ENCODE measurements at places on chromosomes 4 and X. TPM values are rescaled to one million over a fixed set of nuclear protein-coding genes. Genes with fewer than 3 reads are reported as not detected.

TKTL1 gene
- 14.0 TPM for total RNA-seq

TLL1 gene
- total RNA-seq, result 0.35 TPM

SMIM20 gene
- total RNA-seq, result 40.1 TPM

YY2 gene
- total RNA-seq, result 0.35 TPM

ATP2B3 gene
- total RNA-seq, result not detected

CYTL1 gene
- not detected for total RNA-seq

DNA sequence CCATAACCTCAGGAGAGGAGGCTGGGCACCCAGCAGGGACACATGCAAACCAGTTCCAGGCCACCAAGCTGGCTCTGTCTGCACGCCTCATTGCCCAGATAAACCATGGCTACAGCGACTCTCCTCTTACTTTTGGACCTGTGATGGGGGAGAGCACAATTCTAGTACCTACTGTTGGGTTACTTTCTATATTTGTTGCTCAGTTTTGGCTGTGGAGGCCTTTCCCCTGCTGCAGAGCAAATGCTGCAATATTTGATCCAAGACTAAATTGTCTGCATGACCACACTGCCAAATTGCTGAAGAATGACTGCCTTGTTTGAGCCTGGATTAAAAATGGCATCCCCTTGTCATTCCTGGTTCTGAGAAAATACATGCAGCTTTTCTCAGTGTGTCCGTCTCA, 253.5 kb downstream of the ARHGAP10 start:
- no peak for DNase-seq

DNA sequence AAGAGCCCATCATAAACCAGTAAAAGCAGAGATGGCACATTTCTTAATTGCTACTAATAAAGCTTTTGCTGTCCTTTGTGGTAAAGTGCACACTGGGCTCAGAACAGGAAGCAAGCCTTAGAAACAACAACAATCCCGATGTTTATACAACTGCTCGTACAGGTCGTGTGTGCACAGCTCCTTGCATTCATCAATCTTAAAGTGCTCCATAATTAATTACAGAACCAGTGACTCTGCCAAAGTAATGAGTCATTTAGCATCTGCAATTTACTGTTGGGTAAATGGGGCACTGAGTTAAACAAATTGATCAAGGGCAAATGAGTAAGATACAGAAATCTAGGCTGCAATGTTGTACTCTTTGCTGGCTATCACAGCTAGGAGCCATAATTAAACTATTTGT, 61.3 kb upstream of the TXK start:
- DNase-seq, result no peak

DNA sequence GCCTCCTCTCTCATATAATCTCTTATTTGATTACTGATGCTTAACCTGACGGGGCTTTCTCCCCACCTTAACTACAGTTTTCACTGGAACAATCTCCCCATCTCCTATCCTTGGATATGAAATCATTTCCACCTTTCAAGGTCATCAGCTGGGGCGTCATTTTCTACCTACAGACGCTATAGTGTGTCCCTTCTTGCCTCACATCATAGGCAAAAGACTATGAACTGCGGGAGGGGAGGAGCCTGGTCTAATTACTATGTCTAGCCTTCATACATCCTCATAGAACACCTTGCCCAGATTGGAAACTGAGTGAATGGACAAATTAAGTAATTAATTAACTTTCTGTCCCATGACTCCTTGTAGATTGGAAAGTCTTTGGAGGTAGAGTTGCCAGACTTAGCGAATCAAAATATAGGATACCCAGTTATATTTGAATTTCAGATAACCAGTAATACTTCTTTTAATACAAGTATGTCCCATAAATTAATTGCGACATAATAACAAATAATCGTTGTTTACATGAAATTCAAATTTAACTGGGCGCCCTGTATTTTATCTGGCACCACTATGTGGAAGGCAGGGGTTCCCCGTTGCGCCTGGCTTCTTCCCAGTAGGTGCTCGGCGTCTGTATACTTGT, 752 bp upstream of the ATP6AP2 start:
- no peak for DNase-seq

GRCh38 chr4:158018831-158019230, 154.0 kb downstream of the GASK1B start:
- no peak for DNase-seq

- DNase-seq, result no peak
These were observed 67.1 kb upstream of the HS3ST1 start for GRCh38 chr4:11495818-11496217.

DNA sequence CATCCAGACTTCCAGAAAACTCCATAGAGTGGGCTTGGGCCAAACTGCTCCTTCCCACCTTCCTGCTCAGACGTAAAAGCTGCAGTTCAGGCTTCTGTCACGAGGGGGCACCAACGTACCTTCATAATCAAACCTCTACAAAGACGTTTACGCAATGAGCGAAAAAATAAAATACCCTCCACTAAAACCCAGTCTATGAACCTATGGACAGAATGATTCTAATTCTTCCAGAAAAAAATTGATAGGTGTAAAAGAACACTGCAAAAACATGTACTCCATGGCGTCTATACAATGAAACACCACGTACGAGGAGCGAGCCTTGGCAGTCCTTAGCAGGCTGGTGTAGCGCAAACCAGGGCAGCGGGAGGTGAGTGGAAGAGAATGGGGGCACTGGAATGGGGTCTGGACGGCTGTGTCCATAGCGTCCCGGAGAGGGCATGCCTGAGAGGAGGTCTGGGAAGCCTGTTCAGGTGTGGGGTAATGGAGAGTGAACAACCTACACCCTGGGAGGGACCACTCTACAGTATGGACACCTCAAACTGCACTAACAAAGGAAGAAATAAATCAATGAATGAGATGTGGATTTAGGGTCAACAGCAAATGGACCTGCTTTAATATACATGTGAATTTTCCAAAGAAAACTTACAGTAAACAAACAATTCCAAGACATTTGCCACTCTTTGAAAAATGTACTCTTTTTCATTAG, 14.4 kb upstream of the RAB40A start:
- DNase-seq, result peak; percentile 80

- DNase-seq, result peak; percentile 48
These were observed at the start of gene SPARCL1 for GRCh38 chr4:87529187-87529586. Gene SPARCL1, minus strand, starts transcription at chr4:87529376. Its CDS starts 29,802 bp downstream, at chr4:87499574.

DNA sequence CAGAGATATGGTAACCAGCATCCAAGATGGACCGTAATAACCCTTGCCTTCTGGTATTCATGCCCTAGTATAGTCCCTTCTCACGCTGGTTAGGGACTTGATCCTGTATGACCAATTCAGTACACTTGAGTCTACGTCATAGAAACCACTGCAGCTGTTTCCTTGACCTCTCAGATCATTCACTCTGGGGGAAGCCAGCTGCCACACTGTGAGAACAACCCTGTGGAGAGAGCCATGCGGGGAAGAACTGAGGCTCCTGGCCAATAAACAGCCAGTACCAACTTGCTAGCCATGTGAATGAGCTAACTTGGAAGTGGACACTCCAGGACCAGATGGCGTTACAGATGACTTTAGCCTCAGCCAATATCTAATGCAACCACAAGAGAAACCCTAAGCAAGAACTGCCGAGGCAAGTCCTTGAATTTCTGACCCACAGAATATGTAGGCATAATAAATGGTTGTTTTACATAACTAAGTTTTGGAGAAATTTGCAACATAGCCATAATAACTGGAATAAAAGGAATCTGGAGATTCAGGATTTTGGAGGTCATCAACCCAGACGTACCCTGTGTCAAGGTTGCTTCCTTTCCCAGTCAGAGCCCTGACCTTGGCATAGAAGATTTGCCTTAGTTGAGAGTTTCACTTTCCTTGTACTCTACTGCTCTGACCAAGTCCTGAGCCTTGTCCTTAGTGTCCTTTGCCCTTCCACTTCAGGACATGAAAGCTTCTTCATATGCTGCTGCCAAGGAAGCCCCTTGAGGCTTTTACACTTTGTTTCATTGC, 87.3 kb upstream of the ZNF81 start:
- no peak for DNase-seq

DNA sequence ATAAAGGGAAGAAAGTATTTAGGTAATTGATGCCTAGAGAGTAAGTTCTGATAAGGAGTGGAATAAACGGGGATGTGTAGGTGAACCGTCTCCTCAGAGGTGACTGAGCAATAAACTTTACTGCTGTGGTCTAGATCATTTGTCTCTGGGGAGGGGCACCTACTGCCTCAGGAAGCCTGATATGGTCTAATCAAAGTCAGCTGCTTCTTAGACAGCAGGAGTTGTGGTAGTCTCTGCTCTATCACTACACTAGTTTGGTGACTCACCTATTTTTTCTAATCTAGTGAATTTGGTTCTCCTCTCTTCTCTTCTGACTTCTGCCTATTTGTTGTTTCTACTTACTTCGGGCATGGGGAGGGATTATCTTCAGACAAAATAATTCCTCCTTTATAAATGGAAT, 95.1 kb upstream of the STIM2 start:
- DNase-seq, result no peak

- no peak for DNase-seq
These were observed 138.8 kb downstream of the PDLIM5 start for GRCh38 chr4:94590493-94590892.

- DNase-seq, result no peak
These were observed 8.7 kb downstream of the HNRNPH2 start for GRCh38 chrX:101416691-101417090.

- no peak for DNase-seq
These were observed 105.0 kb downstream of the NDST3 start for GRCh38 chr4:118139241-118139640.

- no peak for DNase-seq
These were observed 58.2 kb upstream of the DKK2 start for GRCh38 chr4:107094332-107094731.

DNA sequence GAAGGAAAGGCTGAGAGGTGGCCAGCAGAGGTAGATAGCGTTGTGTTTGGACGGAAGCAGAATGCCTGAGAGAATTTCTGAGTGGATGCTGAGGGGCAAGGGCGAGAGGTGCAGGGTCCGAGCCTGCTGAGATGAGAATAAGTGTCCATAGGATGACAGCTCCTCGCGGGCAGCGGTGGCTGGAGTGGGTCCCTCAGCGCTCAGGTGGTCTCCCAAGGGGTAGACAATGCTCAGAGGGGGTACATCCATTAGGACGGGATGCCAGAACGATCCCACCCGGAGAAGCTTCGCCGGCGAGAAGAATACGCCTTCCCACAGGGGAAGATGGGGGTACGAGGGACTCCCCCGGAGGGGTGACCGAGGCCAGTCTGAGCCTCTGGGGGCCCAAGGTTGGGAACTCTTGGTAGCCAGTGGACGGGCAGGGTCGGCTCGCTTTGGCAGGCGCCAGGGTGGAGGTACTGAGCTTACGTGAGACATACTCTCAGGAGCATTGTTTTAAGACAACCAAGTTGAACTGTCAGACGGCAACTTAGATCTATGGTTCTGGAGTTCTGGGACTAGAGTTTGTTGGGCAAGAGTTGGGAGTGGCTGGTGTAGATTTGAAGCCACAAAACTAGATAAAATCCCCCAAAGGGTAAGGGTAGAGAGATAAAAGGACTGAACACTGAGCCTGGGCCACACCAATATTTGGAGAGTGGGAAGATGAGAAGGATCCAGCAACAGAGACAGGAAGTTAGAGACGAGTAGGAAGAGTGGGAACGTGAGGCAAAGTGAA, 15.8 kb downstream of the BRCC3 start:
- no peak for DNase-seq

GRCh38 chr4:721261-722168, 15.9 kb downstream of the PCGF3 start:
- no peak for DNase-seq

DNA sequence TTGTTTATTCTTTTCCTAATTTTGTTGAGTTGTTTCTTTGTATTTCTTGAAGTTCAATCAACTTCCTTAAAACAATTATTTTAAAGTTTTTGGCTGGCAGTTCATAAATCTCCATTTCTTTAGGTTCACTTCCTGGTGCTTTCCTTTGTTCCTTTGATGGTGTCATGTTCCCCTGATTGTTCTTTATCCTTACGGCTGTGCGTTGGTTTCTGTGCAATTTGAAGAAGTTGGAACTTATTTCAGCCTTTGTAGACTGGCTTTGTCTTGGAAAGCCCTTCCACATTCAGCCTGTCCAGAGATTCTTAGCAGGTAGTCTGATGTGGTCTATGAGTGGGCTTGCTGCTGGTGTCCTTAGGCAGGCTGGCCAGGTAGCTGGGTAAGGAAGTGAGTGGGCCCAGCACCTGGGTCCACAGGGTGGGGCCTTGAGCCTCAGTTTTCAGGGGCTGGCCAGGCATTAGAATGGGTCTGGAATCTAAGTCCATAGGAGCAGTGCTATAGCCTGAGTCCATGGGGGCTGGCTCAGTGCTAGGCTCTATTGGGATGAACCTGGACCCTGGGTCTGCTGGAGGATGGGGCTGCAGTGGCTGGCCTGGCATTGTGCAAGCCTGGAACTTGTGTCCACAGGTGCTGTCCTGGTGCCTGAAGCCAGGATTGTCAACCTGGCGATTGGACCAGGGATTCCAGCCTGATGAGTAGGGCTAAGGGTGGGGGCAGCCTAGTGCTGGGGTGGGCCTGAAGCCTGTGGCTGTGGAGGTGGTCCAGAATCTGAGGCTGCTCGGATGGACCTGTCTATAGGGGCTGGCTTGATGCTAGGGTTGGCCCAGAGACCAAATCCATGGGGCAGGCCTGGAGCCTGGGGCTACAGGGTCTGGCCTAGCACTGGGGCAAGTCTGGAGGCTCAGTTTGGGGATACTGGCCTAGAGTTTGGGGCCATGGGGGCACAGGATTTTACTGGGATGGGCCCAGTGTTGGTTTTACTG, 152.4 kb downstream of the STAG2 start:
- DNase-seq, result no peak

DNA sequence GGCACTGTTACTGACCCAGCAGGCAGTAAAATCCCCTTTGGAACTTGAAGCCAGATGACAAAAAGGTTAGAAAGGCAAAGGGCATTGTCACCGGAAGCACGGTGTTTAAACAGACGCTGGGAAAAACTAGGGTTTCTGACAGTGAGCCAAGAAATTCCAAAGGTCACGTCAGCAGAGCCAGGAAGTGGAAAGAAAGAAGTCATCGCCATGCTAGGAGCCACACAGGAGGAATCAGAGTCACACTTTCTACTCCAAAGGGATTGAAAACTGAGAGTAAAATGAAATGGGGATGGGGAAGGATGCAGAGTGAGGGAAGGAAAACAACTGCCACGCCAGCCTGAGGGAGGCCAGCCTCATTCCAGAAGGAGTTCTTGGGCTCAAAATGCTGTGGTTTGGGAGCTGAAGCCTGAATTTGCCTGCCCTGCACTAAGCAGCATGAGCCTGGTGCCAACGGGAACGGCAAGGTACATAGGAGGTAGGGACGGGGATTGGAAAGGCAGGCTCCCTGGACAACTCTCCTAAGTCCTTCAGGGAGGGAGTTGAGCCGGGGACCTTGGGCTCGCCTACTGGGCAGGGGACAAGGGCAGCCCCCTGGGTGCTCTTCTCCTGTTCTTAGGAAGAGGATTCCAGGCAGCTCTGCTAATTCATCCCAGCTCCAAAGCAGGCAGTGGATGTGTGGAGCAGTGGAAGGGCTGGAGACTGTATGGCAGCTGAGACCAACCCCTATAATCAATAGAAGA, 66.8 kb downstream of the SOWAHB start:
- DNase-seq, result no peak

DNA sequence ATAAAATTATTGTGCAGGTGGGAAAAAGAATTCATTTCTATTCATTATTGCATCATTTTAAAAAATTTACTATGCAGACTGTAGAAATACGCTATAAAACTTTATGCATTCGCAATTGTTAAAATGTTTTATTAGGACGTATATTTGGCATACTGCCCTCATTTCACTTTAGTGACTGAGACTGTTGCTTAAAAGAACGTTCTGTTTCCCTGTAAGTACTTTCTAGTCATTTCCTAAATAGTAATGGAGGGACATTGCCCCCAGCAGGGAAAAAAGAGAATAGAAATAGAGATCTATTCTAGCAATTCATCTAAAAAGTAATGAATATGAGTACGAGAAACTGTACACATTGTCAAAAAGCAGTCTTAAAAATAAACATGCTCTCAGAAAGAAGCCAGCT, 1295.8 kb upstream of the TENM3 start:
- no peak for DNase-seq

Data from Right ventricle myocardium superior (tissue), 1 donor.